Midbrain (tissue), 1 donor: ENCODE measurements at places on chromosomes 12 and 14.

- no peak for DNase-seq
Measured at GRCh38 chr14:93725993-93726392, 62.3 kb downstream of the PRIMA1 start.

- no peak for DNase-seq
Measured at GRCh38 chr12:89965993-89966392, 257.4 kb upstream of the ATP2B1 start.

DNA sequence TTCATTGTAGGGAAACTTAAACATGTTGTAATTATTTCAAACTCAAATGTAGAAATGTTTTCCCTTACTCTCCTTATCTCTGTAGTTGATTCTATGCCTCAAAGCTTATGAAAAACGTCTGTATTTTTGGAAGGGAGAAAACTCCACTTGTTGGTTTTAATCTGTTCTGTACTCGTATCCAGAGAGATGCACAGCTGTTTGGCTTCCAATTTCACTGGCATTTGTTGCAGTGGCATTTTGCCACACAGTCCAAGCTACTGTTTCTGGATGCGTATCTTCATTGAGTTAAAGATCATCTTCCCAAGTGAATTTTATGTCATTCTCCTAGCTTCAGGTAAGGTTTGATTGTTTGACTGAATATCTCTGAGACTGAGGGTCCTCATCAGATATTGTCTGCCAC lies 481.4 kb downstream of the TRHDE start:
- no peak for DNase-seq

DNA sequence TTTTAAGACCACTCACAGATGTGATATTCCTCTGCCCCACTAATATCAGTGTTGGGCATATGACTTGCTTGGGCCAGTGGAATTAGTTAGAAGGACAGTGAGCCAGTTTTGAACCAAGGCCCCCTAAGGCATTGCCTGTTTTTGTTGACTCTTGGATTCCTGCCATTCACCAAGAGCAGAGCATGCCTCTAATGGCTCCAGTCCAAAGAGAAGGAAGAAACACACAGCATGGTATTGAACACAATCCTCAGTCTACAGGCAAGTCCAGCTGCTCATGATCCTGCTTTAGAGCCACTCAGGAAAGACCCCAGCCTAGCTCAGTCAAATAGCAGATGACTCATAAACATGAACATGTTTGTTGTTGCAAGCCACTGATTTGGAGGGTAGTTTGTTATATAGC lies 1201.5 kb downstream of the BCL11B start:
- DNase-seq, result no peak

DNA sequence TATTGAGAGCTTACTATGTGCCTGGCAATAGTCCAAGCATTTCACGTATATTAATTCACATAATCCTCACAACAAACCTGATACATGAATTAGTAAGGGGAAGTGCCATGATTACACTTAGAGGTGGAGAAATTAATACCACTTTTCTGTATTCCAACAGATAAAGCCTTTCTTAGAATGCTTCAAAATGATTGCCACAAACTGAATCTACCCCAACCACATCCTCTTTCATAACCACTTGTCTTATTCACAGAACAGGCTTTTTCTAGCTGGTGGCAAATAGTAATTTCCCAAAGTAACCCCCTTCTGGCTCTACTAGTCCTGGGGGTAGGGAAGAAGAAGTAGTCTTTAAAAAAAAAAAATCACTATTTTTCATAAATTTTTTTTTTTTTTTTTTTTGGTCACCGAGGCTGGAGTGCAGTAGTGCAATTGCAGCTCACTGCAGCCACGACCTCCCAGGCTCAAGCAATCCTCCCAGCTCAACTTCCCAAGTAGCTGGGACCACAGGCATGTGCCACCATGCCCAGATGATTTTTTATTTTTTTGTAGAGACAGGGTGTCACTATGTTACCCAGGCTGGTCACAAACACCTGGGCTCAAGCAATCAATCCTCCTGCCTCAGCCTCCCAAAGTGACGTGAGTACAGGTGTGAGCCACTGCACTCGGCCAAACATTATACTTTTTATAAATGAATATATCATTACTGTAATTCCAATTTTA lies 59.0 kb upstream of the ARID2 start:
- DNase-seq, result no peak

- no peak for DNase-seq
Measured at GRCh38 chr12:92926549-92926948, 2.5 kb downstream of the EEA1 start.

DNA sequence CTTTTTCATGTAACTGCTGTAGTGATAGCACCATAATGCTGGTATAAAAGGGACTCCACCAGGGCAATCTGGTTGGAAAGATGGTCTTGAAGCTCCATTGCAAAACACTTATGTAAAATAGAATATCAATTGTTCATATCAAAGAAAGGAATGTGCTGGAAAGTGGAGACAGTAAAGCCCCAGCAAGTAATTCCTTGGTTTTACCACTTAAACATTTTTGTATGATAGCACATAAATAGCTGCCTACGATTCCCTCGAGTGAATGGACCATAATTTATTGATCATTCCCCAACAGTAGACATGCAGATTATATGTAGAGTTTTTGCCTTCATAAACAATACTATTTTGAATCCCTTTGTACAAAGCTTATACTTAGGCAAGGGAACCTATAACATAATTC lies 275.4 kb downstream of the PAWR start:
- no peak for DNase-seq

GRCh38 chr12:101485021-101485420 lies 9.9 kb downstream of the SPIC start:
- DNase-seq, result no peak

DNA sequence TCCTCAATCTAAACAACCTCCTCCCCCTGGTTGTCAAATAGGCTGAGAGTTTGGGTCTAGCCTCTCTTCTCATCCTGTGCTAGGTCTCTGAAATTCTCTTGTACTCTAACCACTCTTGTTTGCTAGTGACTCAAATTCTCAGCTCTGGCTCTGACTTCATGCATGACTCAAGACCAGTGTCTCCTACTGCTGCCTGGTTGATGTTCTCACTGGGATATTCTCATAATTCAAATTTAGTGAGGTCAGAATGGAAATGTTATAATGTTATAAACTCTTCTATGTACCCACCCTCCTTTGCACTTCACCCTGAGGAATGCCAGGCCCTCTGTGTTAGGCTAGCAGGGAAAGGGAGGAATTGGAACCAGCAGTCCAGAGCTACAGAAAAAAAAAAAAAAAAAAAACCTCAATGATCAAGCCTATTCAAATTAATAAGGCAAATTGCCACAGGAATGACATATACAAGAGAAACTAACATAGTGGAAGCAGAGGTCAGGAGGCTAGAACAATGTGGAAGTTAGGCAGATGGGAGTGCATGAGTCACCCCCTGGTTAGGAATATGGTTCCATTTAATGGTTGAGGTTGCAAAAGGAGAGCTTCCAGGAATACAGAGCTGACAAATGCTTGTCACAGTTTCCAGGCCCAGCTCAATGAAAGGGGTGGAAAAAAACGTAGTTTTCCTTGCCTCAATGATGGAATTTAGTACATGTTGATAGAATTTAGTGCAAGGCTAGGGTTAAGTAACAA lies 459.5 kb downstream of the RMST start:
- no peak for DNase-seq

GRCh38 chr12:43655586-43655985 lies 103.0 kb downstream of the PUS7L start:
- no peak for DNase-seq

GRCh38 chr12:16475521-16475920 lies 128.1 kb downstream of the MGST1 start:
- DNase-seq, result no peak

DNA sequence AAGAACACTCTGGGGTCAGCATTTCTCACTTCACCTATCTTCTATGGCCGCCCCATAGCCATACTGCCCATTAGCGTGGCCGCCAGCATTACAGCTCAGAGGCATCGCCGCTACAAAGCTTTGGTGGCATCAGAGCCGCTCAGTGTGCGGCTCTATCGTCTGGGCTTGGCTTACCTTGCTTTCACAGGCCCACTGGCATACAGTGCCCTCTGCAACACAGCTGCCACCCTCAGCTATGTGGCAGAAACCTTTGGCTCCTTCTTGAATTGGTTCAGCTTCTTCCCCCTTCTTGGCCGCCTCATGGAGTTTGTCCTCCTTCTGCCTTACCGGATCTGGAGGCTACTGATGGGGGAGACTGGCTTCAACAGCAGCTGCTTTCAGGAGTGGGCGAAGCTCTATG lies 2.6 kb downstream of the DNAJC22 start:
- DNase-seq, result no peak

DNA sequence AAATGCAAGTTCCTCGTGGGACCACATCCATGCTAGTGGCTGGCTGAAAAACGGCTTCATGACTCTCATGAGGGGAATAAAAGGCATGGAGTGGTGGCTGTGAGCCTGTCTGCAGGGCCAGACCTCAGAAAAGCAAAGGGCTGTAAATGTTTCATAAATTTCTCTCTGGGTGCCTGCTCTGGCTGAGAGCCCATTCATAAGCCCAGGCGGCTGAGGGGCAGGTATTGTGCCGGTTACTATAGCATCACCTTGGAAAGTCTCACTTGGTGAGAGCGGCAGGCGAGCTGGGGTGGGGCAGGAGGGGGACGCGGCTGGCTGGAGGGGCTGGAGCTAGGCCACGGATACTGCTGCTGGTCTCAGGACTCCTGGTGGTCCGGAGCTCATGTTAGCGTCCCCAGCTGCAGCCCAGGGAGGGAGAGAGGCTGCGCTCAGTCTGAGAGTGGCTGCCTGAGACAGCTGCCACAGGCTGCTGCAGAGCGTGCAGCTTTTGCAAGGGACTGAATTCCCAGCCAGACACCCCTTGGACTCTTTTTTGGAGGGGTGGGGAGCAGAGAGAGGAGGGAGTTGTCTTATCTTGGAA lies at the start of gene SLC17A8:
SLC17A8 (plus strand) TSS at position 431 of the 580 bp plus-strand sequence. CDS start 318 bp downstream, outside the sequence.
- peak; percentile 1 for DNase-seq

- no peak for DNase-seq
Measured at GRCh38 chr12:121990692-121991603, 30.7 kb upstream of the BCL7A start.

DNA sequence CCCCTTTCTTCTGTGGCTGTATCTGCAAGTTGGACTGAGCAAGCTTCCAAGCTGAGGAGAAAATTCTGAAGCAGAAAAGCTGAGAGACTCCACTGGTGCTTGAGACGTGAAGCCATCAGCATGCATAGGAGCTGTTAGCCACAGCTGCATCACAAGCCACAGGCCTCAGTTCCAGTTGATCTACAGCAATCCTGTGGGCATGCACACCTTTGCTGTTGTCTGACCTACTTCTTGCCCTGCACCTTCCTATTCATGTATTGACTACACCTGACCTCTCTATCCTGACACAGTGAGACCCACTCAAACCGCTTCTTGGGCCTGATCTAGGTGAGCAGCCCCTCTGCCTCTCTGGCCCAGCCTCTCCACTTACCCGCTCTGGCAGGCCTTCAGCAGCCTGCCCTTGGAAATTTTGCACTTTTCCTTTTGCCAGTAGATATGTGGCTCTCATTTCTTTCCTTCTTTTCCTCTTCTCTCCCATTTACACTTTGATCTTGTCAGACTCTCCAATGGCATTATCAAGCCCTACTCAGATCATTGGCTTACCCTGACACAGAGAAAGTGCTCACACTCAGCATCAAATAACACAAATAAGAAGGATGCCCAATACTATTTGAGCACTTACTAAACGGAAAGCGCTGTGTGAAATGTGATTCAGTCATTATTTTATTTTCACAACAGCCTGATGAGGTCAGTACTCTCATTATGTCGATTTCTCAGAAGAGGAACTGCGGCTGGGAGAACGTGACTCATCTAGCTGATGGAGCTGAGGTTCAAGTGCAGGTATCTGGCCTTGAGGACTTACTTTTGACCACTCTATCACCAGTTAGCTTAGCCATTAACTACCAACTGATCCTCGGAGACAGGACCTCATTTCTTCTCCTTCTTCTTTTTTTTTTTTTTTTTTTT lies 21.9 kb upstream of the PTGR2 start:
- no peak for DNase-seq

DNA sequence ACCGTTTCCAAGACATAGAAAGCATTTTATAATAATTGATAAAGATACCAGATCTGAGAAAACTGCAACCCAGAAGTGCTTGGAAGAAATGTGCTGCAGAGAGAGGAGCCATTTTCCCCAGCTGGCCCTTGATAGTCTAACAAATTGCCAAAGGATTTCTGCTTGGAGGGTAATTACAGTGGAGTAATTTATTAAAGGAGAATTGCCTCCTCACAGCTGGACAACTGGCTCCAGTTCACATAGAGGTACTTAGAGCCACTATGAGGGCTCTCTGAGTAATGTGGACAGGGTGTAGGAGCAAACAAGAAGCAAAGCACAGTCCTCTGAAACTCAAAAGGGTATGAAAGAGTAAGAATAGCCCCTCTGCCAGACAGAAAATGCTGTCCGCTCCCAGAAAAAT lies 335.6 kb downstream of the SYT1 start:
- DNase-seq, result no peak

GRCh38 chr14:65177551-65177950 lies 75.2 kb upstream of the MAX start:
- no peak for DNase-seq

- DNase-seq, result no peak
Measured at GRCh38 chr14:26722258-26722657, 124.4 kb upstream of the NOVA1 start.

DNA sequence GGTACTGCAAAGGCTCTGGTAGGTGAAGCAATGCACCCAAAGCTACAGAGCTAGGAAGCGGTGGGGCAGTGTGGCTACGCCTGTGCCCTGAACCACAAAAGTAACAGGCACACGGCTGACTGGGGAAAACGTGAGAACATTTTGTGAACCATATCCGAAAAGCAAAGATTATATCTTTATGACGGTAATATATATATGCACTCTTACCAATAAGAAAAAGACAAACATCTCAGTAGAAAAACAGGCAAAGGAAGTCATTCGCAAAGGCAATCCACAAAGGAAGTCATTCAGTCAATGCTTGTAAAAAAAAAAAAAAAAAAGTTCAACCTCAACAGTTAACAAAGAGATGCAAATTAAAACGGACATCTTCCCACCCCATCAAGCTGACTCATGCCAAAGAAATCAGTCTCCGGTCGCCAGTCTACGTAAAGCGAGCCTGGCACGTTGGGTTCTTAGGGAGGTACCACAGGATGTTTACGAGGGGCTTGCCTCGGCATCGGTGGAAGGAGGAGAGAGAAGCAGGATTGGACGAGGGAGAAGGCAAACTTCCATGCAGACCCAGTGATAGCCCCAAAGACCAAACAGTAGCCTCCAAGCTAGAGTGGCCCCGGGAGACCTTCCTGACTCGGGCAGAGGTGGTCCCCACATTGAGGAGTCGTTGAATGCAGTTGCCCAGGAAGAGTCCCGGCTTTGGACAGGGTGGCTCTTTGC lies 39.4 kb upstream of the PPP2R5C start:
- DNase-seq, result no peak

DNA sequence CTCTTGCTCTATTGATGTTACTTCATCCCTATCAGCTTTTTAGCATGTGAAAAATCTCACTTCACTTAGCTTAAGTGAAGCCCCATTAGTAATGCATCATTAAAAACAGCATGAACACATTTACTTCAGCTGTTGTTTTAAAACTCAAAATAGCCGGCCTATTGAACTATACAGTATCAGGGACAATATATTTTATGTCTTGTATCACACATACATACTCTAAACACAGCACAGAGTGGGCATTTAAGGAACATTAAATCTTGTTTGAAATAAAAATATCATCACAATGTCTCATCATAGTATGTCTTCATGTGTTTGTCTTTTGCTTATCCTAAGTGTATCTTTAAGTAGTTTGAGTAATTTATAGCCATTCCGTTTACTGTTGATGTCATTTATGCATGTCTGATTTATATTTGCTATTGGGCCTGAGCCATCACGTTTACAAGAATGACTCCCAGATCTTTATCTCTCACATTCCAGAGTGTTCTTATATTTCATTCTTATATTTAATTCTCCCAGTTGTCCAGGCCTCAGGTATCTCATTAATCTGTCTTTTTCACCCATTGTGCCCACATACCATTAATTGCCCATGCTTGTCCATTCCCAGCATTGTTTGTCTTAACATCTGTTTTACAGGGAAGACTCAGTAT lies 57.5 kb downstream of the ARHGAP5 start:
- no peak for DNase-seq
